ENCODE measurements at places on chromosomes 3 and 15.

GRCh38 chr15:85646538-85647091 lies 148.1 kb downstream of the KLHL25 start:
- no peak for DNase-seq

DNA sequence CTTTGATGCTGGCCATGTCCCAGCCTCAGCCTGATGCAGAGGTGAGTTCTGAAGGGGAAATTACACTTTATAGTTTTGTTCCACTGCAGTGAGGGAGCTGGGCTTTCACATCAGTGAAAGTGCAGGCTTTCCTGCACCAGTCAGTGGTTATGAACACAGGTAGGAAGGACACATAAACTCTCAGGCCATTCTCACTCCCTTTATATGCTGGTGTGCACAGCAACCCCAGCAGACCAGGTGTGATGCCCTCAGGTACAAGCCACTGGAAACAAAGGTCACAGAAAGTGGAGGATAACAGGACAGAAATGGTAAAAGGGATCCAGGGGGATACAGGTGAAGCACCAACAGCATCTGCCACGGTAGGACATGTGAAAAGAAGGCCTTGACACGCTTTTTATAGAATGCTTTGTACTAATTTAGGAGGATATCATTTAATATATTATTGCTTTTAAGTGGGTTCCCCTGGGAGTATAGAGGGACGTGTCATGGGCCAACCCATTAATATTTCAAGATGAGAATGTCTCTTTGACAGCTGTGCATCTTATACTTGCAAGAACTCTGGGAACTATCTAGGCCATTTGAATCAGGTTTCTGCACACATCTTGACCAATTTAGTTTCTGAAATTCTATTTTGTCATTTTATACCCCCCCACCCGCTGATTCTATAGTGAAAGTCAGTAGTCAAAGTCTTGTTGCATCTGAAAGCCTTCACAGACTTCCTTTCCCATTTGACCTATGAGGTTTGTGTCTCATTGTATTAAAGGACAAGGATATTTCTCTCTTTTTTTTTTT lies 25.0 kb upstream of the BLM start:
- DNase-seq: no peak

GRCh38 chr3:37943126-37943525 lies 47.5 kb upstream of the VILL start:
- no peak for DNase-seq

DNA sequence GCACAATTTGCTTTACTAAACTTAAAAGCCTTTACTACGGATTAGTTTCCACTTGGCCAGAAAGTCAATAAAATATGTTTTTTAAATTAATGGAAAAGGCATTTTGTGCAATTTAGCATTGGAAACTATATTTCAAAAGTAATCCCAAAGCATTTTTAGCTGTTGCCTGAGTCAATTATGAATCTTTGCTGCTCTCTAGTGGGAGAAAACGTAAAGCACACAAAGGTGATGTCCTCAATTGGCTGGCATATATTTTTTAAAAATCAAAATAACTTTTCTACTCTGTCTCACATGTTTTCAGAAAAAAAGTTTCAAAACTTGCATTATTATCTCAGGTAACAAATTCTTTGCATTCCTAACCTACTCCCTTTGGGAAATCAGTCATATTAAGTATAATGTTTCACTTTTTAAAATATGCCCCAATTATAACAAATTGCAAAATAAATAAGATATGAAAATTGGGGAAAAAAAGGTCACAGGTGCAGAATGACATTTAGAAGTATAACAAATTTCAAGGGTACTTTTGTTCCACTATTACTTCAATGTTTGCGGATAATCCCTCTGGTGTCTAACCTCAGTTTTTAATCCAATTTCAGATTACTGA lies 47.2 kb upstream of the TEX55 start:
- peak; percentile 67 for DNase-seq

- DNase-seq: no peak
Measured at GRCh38 chr3:63947594-63947993, 35.4 kb upstream of the SCAANT1 start.

DNA sequence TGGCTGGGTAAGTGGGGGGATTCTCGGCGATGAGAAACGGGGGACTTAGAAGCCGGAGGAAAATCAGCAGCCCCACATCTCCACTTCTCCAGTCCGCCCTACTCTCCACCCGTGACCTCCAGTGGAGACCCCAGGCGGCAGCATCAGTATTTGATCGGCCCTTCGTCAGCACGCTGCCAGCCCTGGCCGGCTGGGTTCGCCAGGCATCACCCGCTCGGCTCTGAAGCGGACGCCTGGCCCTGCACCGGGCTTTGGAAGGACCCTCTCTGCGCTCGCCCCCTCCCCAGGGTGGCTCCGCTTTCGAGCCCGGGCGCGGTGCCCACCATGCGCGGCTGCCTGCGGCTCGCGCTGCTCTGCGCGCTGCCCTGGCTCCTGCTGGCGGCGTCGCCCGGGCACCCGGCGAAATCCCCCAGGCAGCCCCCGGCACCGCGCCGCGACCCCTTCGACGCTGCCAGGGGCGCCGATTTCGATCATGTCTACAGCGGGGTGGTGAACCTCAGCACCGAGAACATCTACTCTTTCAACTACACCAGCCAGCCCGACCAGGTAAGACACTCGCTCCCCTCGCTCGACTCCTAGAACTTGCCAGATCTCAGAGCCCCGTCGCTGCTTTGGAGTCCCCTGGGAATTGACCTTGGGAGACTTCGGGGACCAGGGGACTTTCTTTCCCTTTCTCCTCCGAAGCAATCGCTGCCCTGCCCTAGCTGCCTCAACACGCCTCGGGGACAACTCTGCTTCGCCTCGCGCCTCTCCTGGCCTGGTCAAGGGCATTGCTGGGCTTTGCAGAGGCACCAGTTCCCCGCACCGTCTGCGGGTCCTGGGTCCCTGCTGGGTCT lies 561 bp downstream of the SIDT1 start:
- peak; percentile 4 for DNase-seq

GRCh38 chr3:188497021-188497420 lies 343.1 kb downstream of the LPP start:
- DNase-seq: no peak

GRCh38 chr3:11898611-11899325 lies 52.1 kb upstream of the TAMM41 start:
- DNase-seq: no peak

DNA sequence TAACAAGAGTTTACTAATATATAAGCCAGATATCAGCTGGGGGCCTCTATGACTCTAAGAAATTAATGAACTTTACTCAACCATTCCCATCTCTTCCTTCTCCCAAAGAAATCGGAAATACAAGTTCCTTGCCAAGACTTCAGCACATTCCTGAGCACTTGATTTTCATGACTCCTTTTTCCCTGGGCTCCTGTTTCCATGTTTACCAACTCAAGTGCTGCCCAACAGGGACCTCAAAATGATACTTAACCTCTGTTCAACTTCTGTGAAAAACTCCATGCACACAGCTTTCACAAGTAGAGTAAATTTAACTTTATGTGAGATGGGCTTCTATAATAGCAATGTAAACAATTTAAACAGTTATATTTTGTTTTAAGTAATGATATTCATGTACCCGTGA lies 315.8 kb upstream of the CDIN1 start:
- DNase-seq: no peak

- DNase-seq: no peak
Measured at GRCh38 chr3:136192831-136193230, 3.3 kb downstream of the MSL2 start.

DNA sequence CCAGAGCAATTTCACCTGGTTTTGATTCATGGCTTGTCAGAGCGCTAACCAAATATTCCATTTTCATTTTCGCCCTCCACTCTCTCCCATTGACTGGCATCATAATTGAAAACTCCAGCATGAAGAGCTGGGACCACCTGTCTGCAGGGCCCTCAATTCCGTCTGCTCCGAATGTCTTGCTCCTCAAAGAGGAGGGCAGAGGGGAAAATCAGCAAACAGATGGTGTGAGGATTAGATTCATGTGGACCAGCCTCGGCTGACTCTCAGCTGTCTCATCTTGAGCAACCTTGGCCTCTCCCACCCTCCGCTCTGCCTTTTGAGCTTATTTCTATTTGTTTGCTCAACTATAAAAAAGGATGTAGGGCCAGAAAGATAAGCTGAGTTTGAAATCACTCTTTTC lies 512.2 kb upstream of the PPP2R3A start:
- no peak for DNase-seq

DNA sequence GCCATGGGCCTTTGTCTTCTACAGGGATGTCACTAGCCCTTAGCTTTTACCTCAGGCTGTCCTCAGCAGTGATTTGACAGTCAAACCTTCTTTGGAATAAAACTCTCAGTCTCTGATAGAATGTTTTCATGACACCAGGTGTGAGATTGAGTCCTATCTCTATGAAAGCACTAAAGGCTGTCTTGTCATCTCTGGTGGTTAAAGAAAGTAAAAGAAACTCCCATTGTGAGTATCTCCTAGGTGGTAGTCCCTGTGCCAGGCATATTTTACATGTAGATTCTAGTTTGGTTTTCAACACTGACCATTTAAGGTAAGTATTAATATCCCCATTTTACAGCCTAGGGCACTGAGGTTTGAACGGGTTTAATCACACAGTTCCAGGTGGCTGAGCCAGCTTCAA lies 360.2 kb downstream of the CHST2 start:
- no peak for DNase-seq

- peak; percentile 64 for DNase-seq
Measured at GRCh38 chr15:26889298-26889898, 22.5 kb downstream of the GABRA5 start.

- DNase-seq: no peak
Measured at GRCh38 chr15:95757171-95757570, 573.3 kb upstream of the NR2F2 start.

- no peak for DNase-seq
Measured at GRCh38 chr3:170383567-170383966, 26.1 kb downstream of the SKIL start.

DNA sequence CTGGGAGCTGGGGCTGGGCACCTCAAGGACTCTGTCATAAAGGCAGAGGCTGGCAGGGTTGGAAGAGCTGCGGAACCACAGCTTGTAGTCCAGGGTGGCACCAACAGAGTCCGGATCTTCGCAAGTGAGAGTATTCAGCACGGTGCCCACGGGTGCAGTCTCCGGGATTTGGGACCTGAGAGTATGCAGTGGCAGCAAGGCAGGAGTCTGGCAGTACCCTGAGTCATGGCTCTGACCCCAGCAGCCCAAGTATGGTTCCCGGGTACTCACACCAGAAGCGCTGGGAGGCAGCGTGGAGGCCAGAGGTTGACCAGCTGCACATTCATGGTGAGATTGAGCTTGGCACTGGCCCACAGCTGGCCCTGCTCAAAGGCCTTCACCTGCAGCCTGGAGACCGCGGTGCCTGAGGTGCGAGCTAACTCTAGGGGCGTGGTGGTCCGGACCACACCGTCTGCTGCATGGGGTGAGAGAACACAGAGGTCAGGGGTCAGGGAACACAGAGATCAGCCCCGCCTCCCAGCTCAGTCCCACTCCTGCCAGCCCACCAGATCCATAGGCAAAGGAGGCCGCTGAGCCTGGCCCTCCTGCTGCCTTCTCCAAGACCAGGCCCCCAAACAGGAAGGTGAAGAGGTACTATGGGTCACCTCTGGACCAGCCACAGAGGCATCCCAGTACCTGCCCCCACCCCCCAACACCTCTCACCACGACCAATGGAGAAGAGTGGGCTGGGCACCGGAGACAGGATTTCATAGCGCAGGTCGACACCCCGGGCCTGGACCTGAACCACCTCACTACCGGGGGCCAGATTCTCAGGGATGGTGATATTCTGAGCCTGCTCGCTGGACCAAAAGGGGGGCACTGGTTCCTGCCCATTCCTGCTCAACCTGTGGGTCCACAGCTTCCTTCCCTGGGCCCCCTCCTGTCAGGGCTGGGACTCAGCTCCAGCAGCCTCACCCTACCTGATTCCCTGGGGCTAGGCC lies 4.5 kb downstream of the CDHR4 start:
- DNase-seq: no peak

GRCh38 chr3:105866656-105867653 lies 1.9 kb downstream of the CBLB start:
- DNase-seq: no peak

DNA sequence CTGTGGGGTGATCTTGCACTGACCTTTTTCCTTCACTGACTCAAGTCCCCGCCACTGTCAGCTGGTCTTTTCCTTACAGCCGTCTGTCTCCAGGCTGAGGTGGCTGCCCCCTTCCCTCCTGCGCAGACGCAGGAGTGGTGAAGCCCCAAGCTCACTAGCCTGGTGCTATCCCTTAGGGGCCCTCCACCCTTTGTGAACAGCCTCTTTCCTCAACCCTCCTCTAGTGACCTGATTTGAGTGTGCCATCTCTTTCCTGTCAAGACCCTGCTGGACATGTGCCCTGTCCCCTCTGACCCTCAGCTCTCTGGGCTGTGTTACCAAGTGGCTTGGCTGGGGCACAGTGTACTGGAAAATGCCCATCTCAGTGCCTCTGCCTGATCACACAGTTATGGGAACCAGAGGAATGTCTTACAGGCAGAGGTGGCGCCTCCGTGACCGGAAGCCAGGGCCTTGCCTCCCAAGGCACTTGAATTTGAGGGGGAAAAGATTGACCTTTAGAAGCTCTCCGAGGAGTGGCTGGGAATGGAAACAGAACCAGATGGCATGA lies 8.7 kb downstream of the KBTBD13 start:
- no peak for DNase-seq

GRCh38 chr3:44887101-44887500 lies 12.7 kb downstream of the TGM4 start:
- DNase-seq: no peak

DNA sequence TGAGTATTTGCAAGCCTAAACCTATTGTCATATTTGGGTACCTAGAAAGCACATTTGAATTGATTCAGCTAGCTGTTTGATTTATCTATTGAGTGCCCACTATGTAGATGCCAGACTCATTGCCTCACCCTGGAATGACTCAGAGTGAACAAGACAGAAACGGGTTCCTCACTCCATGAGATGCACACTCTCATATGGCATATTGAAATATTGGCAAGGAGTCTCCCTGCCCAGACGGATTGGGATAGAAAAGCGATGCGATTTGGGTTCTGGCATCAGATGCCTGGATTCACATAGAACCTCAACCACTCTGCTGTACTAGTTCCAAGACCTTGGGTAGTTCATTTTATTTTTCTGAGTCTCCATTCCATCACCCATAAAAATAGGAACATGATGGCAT lies 22.5 kb downstream of the LRRN1 start:
- no peak for DNase-seq

- DNase-seq: no peak
Measured at GRCh38 chr3:4720316-4721075, 227.3 kb downstream of the ITPR1 start.

- peak; percentile 68 for DNase-seq
Measured at GRCh38 chr3:179666436-179667035, 13.7 kb downstream of the USP13 start.

All from NCI-H2081 (cell line).